ENCODE measurements at places on chromosomes 16 and 17.

GRCh38 chr17:74210191-74211140 lies 2.9 kb upstream of the TTYH2 start:
- DNase-seq: no peak

DNA sequence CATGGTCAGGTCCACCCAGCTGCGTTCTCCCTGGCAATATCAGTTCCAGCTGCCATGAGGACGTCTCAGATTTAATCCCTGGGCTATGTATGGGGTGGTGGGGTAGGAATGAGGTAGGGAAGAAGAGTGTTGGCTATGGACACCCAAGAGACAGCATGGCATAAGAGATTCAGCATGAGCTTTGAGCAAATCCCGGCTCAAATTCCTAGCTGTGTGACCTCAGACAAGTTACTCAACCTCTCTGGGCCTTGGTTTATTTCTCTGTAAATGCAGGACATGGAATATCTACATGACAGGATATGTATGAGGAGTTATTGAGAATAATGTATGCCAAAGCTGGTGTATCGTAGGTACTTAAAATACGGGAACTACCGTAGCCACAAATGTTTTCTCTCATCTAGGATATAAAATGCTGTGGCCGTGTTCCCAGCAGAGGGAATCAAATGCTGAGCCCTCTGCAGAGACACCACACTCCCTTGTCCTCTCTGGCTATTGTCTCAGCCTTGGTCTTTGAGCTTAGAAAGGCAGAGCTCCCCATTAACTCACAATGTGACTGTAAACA lies 17.8 kb upstream of the LHX1 start:
- DNase-seq: no peak

DNA sequence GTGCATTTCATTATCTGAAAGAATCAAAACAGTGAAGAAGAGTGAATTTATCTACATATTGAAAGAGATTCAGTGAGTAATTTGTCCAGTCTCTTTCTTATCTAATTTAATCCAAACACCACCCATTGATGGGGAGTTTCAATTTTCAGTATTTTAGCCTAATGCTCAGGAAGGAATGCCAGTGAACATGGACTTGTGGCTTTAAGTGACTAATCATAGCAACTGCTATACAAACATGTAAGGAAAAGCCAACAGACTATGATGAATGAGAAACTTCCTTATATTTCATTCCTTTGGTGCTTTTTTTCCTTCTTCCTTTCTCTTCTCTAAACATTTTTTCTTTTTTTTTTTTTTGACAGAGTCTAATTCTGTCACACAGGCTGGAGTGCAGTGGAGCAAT lies 885.8 kb downstream of the KCNJ2 start:
- no peak for DNase-seq

DNA sequence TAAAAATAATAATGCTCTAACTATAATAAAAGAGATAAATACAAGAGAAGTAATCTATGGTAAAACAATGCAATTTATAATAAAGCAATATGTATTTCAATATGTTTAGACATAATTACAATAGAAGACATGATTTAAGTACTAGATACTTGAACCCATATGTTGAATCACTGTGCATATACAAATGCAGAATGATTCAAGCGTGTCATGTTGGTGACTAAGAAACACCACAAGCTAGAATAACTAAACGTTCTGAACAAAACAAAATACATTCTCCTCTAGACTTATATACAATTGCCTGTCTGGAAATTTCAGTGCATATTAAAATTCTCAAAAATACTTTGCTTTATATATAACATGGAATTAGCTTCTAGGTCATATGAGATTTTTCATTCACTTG lies 11.2 kb downstream of the TADA2A start:
- no peak for DNase-seq

- DNase-seq: peak; percentile 63
Observed at GRCh38 chr17:21513012-21513570, 136.9 kb downstream of the KCNJ12 start.

GRCh38 chr16:72884037-72884436 lies 163.9 kb downstream of the ZFHX3 start:
- no peak for DNase-seq

DNA sequence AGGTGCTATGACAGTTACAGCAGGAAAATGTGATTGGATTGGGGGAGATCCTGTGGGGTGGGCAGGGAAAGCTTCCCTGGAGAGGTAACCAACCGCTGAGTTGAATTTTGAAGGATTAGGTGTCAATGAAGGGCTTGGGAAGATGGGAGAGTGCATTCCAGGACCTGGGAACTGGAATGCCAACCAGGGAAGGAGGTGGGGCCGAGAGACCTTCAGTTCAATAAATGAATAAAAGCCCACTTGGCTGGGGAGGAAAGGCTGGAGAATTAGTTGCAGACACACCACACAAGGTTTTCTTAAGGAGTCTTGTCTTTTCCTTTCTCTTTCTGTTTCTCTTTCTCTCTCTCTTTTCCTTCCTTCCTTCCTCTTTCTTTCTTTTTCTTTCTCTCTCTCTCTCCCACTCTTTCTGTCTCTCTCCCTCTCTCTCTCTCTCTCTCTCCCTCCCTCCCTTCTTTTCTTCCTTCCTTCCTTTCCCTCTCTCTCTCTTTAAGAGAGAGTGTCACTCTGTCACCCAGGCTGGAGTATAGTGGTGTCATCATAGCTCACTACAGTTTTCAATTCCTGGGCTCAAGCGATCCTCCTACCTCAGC lies 3.3 kb downstream of the USP43 start:
- no peak for DNase-seq

DNA sequence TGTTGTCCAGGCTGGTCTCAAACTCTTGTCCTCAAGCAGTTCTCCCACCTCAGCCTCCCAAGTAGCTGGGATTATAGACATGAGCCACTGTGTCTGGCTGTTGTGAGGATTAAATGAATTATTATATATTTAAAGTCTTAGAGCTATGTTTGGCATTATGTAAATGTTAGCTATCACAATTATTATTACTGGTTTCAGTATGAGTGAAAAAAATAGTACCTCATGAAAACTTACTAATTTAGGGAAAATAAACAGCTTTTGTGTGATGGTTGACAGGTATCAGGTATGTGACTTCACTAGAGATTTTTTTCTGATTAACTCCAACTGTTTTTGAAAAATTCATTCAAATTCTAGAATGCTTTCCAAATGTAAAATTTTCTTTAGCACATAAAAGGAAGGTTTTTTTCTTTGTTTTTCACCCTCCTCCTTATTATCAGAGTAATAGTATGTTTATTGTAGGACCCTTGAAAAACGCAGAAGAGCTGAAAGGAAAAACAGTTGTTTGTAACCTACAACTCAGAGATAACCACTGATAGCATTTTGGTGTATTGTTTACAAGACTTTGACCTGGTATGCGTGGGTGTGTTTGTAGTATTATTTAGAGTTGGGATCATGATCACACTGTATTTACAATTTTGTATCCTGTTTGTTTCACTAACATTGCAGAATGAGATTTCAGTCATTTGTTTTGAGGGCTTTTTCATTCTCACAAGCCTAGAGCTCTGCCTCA lies 13.2 kb downstream of the NLK start:
- no peak for DNase-seq

DNA sequence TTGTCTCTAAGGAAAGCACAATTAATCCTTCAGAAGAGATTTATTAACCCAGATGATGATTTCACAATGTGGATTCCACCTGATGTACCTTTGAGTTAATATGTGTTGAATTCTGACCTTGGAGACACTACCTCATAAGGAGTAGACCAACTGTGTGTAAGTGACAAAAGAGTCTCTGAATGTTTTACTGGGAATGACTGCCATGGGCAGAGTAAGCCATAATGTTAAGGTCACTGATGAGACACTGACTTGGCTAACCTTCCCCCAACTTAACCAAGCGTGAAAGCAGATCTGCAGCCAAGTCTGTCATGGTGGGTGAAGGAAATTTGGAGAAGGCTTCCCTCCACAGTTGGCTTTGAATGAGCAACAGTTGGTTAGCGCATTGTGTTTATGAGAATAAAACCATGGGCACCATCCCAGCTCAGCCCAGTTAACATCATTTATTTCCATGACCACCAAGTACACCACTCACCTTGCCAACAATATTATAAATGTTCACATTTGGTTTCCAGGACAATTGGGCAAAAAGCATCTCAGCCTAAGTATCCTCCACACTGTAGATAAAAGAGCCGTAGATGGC lies 618.5 kb downstream of the KCNJ2 start:
- DNase-seq: no peak

- DNase-seq: no peak
Observed at GRCh38 chr16:70597135-70597835, 49.1 kb upstream of the IL34 start.

- no peak for DNase-seq
Observed at GRCh38 chr16:28139530-28139929, 72.2 kb downstream of the XPO6 start.

DNA sequence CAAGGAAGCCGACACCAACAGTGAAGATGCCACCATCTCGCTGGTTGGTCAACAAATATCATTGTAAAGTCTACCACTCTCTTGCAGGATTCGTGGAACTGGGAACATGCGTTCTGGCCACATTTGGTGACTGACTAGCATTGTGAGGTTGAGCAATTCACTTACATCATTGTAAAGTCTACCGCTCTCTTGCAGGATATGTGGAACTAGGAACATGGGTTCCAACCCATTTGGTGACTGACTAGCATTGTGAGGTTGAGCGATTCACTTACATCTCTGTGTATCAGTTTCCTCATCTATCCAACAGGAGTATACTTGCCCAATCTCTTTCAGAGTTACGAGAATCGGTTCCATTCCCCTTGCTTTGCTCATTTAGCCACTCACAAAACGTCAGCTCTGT lies 42.6 kb upstream of the RPH3AL start:
- no peak for DNase-seq

DNA sequence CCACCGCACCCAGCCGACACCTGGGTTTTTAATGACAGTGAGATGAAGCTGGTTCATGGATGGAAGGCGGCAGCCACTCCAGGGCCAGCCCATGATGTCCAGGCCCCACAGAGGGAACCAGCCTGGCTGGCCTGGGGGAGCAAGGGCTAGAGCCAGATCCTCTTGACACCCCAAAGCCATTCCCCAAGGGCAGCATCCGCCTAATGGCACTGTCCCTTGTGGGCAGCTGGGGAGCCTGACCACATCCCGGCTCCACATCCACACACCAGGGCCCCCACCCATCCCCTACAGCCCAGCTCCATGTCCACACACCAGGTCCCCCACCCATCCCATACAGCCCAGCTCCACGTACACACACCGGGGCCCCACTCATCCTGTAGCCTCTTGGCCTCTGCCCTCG lies 53.3 kb upstream of the ACSF3 start:
- DNase-seq: no peak

DNA sequence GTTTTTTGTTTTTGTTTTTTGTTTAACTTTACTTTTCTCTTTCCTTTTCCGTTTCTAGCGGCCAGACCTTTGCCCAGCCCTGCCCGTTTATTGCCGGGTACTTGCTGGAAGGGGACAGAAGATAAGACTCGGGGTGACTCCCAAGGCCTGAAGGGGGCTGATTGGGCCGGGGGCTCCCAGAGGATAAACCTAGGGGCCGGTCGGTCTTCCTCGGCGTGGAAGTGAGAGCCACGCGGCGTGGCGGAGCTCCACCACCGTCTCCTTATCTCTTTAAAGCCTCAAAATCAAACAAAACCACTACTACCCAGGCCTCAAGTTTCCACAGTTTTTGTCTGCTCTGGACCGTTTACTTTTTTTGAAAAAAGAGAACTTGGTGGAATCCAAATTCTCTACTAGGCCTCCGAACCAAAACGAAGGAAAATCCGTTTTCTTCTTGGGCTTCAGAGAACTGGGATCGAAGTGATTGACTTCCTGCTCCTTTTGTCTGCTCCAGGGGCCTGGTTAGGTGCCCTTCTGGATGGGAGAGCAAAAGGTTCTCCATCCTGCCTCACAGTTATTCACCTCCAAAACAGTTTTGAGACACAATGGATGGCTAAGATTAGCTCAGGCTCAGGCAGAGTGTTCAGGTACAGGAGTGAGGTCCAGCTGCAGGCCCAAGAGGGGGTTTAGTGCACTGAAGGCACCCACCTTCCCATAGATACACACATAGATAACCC lies 8.5 kb upstream of the HOXB9 start:
- no peak for DNase-seq

- no peak for DNase-seq
Observed at GRCh38 chr17:49676276-49676868, 1.5 kb downstream of the SPOP start.

DNA sequence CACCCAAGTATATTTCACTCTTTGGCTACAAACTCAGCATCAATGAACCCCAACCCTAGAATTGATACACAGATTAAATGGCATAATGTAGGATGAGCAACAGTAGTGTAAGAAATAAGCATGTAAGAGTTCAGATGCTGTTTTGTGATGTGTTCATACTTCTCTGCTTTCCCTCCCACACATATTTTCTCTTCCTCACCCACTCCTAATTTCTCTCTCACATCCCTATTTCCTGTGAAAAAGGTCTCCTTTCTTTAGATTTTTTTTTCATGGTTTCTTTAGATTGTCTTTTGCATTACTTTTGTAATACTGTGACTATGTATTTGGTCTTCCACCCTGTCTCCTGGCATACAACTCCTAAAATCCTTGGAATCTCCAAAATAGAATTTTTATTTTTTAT lies 21.7 kb downstream of the CREBBP start:
- DNase-seq: no peak

DNA sequence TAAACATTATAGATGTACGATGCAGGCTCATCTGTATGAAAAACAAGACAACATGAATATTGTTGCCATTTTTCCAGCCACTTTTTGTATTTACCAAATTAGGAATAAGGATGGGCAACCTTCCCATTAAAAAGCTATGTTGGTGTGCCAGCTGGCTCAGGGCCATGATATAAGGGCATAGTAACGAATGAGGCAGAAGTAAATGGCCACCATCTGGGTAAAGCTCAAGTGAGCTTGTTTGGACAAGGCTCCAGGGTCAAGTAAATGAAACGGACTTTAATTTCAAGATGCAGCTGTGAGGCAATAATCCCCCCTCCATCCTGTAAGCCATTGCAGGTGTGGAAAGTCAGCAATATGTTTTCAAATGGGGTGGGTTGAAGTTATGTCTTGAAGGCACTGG lies 930.9 kb upstream of the CDH8 start:
- no peak for DNase-seq

DNA sequence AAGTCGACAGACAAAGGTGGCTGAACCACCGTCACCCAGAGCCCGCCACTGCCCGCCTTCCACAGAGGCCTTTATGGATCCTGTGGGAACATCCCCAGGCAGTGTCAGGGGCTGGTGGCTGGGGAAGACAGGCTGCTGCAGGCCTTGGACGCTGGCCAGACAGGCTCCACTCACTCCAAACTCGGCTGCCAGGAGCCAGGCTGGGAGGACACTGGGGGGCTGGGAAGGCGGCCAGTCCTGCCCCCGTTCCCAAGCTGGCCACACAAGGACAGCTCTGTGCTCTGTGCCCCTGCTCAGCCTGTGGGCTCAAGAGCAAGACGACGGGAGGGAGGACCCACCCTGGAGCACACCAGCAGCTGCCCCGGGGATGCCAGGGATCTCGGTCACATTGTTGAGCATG lies 7.6 kb upstream of the LCAT start:
- DNase-seq: no peak

- no peak for DNase-seq
Observed at GRCh38 chr16:82700541-82701235, 73.9 kb downstream of the CDH13 start.

GRCh38 chr17:80861892-80862291 lies 129.7 kb upstream of the CHMP6 start:
- DNase-seq: no peak

- DNase-seq: no peak
Observed at GRCh38 chr17:30921544-30922196, at the start of gene ADAP2. Gene ADAP2 (plus strand): TSS chr17:30921945. CDS start chr17:30922015, 70 bp downstream.
